ENCODE measurements at places on chromosomes 12 and 14. TPM values are rescaled to one million over a fixed set of nuclear protein-coding genes. Genes with fewer than 3 reads are reported as not detected.

GRCh38 chr12:28938581-28939235 lies 210.4 kb upstream of the FAR2 start:
- H3K36me3 ChIP-seq: no peaks in the 10 kb centered on the region
- no peak overlapping the region for H3K4me3 ChIP-seq
- peaks cover 44% of the 10 kb centered on the region for H3K4me1 ChIP-seq

- H3K4me1 ChIP-seq: no peaks in the 10 kb centered on the region
- H3K36me3 ChIP-seq: peaks cover 31% of the 10 kb centered on the region
- DNase-seq: no peak
- no peak overlapping the region for H3K4me3 ChIP-seq
- H3K27me3 ChIP-seq: no peaks in the 10 kb centered on the region
Observed at GRCh38 chr12:110373025-110373424, 30.5 kb downstream of the ANAPC7 start.

DNA sequence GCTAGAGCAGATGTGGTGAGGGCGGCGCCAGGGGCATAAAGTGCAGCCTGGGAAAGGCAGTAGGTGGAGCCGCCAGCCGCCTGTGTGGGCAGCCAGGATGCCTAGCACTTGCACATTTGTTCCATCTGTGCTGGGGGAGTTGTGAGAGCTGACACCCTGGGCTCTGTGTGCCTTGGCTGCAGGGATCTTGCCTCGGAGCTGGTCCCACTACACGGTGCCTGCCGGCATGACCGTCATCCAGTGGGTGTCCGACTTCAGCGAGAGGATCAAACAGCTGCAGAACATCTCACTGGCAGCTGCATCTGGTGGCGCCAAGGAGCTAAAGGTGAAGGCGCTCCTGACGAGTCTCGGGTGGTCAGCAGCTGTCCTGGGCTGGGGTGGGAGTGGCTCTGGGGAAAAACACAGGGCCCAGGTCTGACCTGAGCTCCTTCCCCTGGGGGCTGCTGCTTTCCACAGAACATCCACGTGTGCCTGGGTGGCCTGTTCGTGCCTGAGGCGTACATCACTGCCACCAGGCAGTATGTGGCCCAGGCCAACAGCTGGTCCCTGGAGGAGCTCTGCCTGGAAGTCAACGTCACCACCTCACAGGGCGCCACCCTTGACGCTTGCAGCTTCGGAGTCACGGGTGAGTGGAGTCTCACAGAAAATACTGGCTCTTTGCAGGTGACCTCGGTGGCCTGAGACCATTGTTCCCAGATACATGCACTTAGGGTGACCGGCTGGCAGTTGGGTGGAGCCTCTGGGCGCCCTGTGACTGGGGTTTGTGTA lies 37.4 kb downstream of the HSP90AA1 start:
- no peak overlapping the region for H3K4me3 ChIP-seq
- H3K36me3 ChIP-seq: peaks cover 54% of the 10 kb centered on the region
- no peak overlapping the region for H3K27ac ChIP-seq
- H3K4me1 ChIP-seq: no peaks in the 10 kb centered on the region

DNA sequence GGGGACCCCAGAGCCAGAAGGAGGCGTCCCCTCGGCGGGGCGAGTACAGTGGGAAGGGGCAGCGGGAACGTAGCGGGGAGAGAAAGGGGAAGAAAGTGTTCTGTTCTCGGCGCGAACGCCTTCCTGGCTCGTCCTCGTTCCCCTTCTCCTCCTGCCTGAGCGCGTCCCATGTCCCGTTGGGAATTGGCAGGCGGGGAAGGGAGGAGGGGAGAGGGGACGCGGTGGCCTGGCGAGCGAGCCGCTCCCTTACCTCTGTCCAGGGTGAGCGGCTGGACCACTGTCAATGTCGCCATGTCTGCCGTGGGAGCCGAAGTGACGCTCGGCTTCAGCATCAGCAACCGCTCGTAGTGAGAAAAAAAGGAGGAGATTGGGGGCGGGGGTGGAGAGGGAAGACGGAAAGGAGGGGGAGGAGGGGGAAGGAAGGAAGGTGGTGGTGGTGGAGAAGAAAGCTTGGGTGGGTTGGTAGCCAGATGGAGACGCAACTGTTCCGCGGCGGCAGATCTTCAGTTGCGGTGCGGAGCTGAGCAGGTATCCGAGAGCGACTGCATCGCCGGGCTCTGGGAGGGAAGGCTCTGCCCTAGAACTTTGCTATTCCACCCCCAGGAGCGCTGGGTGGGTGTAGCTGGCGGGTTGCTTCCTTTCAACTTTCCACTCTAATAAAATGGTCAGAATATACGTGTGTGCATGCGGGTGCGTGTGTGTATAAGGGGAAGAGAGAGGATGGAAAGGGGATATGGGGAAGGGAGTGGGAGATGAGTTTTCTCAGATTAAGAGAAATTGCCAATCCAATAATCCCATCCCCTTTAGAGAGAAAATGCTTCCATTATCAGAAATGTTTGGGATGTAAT lies at the start of gene LIN7A:
TSS of gene LIN7A (minus strand) at position 544 of the 848 bp plus-strand sequence. CDS start at position 332, 212 bp downstream.
- no peak within 1 kb of the TSS for H3K27ac ChIP-seq
- H3K4me3 ChIP-seq: peak within 1 kb of the TSS; percentile 68
- peaks cover 2% of the 10 kb centered on the region for H3K4me1 ChIP-seq
- no peaks in the 10 kb centered on the region for H3K27me3 ChIP-seq

DNA sequence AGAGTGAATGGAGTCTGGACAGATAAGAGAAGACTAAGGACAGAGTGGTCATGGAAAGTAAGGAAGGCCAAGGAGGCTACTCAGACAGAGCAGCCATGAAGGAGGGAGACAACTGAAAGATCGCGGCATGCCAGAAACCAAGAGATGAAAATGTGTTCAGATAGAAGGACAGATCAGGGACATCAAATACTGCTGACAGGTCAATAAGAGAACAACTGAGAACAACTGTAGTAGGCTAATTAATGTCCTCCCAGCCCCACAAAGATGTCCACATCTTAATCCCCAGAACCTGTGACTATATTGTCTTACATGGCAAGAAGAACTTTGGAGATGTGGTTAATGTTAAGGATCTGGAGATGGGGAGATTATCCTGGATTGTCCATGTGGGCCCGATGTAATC lies 15.0 kb upstream of the HELB start:
- peaks cover 4% of the 10 kb centered on the region for H3K27me3 ChIP-seq
- H3K4me1 ChIP-seq: no peaks in the 10 kb centered on the region
- H3K4me3 ChIP-seq: no peak overlapping the region
- no peak for DNase-seq
- H3K27ac ChIP-seq: no peak overlapping the region

GRCh38 chr12:90842477-90842876 lies 112.5 kb downstream of the CCER1 start:
- H3K36me3 ChIP-seq: no peaks in the 10 kb centered on the region
- H3K27ac ChIP-seq: no peak overlapping the region
- DNase-seq: no peak
- no peaks in the 10 kb centered on the region for H3K4me1 ChIP-seq
- no peak overlapping the region for H3K4me3 ChIP-seq

- H3K27me3 ChIP-seq: no peaks in the 10 kb centered on the region
- no peak for DNase-seq
Observed at GRCh38 chr14:94480809-94481208, 4.8 kb upstream of the SERPINA9 start.

DNA sequence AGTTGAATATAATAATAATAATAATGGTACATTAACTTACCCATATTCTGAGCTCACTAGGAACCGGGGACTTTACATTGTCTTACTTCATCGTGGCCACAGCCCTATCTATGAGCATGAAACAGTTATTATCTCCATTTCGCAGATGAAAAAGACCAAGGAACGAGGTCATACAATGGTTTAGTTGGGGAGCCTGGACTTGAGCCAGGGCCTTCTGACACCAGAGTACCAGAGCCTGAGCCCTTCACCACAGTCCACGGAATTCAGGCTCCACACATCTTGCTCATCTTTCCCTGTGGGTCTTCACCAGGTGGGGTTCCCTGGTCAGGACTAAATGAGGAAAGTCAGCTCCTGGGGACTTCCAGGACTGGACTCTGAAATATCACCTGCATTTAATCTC lies 31.3 kb upstream of the CMKLR1 start:
- H3K4me3 ChIP-seq: no peak overlapping the region
- H3K27ac ChIP-seq: no peak overlapping the region
- no peaks in the 10 kb centered on the region for H3K36me3 ChIP-seq
- DNase-seq: no peak
- no peaks in the 10 kb centered on the region for H3K27me3 ChIP-seq

GRCh38 chr14:24422694-24423601 lies 6.5 kb downstream of the CBLN3 start:
- no peak overlapping the region for H3K27ac ChIP-seq
- peaks cover 54% of the 10 kb centered on the region for H3K4me1 ChIP-seq
- no peak overlapping the region for H3K4me3 ChIP-seq
- H3K27me3 ChIP-seq: no peaks in the 10 kb centered on the region

DNA sequence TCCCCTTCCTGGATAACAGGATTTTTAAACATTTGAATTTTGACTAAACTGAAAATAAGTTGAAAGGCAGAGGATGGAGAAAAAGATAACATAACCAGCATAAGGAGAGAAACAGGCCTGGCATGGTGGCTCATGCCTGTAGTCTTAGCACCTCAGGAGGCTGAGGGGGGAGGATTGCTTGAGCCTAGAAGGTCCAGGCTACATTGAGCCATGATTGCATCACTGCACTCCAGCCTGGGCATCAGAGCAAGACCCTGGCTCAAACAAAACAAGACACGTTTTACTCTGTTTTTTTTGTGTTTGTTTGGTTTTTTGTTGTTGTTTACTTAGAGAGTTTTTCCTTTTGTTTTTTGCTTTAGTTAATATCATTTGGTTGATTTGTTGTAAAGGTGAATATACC lies 8.7 kb downstream of the AKAP6 start:
- no peak overlapping the region for H3K4me3 ChIP-seq
- DNase-seq: no peak
- no peaks in the 10 kb centered on the region for H3K27me3 ChIP-seq
- H3K36me3 ChIP-seq: no peaks in the 10 kb centered on the region
- H3K4me1 ChIP-seq: no peaks in the 10 kb centered on the region

DNA sequence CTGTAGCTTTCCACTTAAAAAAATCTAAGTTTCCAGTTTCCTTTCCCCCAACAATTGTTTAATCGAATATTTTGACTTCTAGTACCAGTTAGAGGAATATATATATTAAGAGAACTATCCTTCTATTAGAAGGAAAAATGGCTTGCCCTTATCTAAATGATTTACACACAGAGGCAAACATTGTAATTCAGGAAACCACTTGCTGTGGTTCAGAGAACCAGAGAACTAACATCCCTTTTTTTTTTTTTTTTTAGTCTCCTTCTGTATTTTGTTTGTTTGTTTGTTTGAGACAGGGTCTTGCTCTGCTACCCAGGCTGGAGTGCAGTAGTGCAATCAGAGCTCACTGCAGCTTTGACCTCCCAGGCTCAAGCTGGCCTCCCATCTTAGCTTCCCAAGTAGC lies 746.6 kb downstream of the VRK1 start:
- no peak overlapping the region for H3K27ac ChIP-seq
- no peaks in the 10 kb centered on the region for H3K27me3 ChIP-seq
- no peak for DNase-seq
- no peaks in the 10 kb centered on the region for H3K36me3 ChIP-seq
- no peak overlapping the region for H3K4me3 ChIP-seq

GRCh38 chr14:52729925-52730708 lies at the start of gene STYX:
Gene STYX, plus strand, starts transcription at chr14:52730166. Its CDS starts 309 bp downstream, at chr14:52730475.
- DNase-seq: peak; percentile 99
- peak within 1 kb of the TSS; percentile 29 for H3K27ac ChIP-seq
- H3K27me3 ChIP-seq: no peaks in the 10 kb centered on the region

- H3K4me1 ChIP-seq: peaks cover 16% of the 10 kb centered on the region
- no peak overlapping the region for H3K4me3 ChIP-seq
- peaks cover 2% of the 10 kb centered on the region for H3K27me3 ChIP-seq
- no peak for DNase-seq
- no peaks in the 10 kb centered on the region for H3K36me3 ChIP-seq
- H3K27ac ChIP-seq: no peak overlapping the region
Observed at GRCh38 chr12:13046964-13047363, 2.8 kb downstream of the FAM234B start.

DNA sequence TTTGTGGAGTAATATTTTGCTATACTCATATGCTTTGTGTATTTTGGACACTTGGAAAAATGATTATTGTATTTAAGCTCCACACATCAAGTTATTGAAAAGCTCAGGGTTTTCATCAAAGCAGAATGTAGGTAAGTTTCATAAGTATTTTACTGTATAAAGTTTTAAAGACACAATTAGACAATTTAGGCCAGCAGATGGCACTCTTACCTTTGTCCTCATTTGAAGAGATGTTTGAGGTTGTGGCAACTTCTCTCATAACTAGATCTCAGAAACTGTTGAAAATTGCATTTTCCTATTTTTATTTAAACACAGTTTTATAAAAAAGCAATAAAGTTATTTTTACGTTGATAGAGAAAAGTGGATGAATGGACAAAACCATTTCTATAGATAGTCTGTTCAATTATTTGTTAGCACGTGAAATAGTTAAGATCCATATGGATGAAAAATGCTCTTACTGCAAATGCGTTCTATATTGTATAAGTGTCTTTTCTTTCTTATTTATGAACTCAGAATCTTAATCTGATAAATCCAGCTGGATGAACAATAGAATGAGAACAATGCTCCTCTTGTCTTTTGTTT lies 300.0 kb downstream of the AEBP2 start:
- no peaks in the 10 kb centered on the region for H3K36me3 ChIP-seq
- peak; percentile 92 for DNase-seq
- no peaks in the 10 kb centered on the region for H3K27me3 ChIP-seq
- H3K4me3 ChIP-seq: no peak overlapping the region

- H3K4me1 ChIP-seq: peaks cover 25% of the 10 kb centered on the region
- H3K27ac ChIP-seq: peak overlapping the region; percentile 57
- peak overlapping the region; percentile 21 for H3K4me3 ChIP-seq
- DNase-seq: peak; percentile 52
- no peaks in the 10 kb centered on the region for H3K36me3 ChIP-seq
Observed at GRCh38 chr12:95177201-95177768, 40.0 kb downstream of the FGD6 start.

PZP gene
- total RNA-seq: 0.88 TPM

STAT6 gene
- 136 TPM for total RNA-seq

All from endothelial cell of umbilical vein (primary cell).